ENCODE measurements at places on chromosomes 11 and 22.
A peak's percentile ranks its signal among the peaks of the same experiment; 100 is the strongest.

DNA sequence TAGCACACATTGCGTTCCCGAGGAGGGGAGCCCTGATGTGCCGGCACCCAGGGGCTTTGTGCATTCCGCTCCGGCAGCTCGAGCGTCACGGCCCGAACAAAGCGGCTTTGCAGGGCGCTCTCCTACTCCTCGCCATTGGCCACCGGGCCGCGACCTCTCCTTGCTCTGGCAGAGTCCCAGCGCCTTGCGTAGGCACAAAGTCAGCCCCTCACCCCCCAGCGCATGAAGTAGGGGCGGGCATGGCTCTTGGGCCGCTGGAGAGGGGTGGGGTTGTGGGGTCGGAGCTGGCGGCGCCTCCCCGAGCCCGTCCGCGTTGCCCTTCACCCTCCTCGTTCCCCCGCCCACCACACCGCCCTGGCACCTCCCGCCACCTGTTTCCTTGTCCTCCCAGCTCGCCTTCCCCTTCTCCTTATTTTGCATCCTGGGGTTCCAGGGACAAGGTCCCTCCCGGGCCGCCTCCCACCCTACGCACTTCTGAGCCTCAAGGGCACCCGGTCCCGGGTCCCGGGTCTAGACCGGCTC is 753 bp upstream of the PPARA start:
- DNase-seq: no peak

GRCh38 chr11:114097832-114098231 is 38.3 kb downstream of the ZBTB16 start:
- DNase-seq: no peak

- no peak for DNase-seq
Observed at GRCh38 chr11:45549257-45549656, 116.2 kb downstream of the CHST1 start.

DNA sequence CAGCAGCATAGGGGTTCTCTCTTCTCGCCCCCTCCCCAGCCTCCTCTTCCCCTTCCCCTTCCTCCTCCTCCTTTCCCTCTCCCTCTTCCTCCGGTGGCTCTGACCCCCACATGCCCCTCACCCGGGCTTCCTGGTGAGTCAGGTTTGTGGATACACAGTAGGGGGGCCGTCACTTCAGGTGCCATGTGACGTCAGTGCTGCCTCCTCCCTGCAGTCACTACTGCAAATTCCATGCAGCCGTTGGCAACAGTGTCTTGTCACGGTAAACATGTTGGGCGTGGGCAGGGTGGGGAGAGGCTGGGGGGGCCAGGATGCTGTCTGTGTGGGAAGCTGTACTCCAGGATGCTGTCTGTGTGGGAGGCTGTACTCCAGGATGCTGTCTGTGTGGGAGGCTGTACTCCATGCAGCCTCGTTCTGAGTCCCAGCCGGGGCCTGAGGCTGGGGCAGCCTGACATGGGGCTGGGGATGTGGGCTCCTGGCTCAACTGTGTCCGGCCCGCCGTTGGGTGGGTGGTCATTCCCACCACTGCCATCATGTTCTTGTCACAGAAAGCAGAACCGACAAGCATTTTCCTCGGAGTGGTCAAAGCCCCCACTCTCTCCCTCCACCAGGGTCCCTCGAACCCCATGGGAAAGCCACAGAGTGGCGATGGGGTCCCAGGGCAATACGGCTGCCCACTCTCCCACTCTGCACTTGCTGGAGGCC is 2.4 kb upstream of the MUC2 start:
- peak; percentile 42 for DNase-seq

GRCh38 chr11:102724904-102725500 is at the start of gene MMP8:
Gene MMP8, minus strand, starts transcription at chr11:102724954. Its CDS starts 99 bp downstream, at chr11:102724855.
- DNase-seq: peak; percentile 26

DNA sequence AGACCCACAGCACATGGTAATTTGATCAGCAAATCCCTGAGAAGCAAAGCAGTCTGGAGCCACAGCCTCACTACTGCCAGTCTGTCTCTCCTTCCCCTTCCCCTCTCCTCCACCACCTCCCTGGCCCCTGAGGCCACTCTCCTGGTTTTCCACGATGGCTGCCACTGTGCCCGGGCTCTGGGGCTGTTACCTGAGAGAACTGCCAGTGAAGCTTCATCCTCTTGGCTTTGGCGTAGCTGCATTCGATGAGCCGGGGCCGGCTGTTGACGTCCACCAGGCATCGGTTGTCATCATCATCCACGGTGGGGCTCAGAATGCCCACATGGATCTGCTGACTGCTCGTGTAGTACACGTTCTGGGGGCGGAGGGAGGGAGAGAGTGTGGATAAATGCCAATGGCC is 60.2 kb downstream of the CSNK2A3 start:
- no peak for DNase-seq

GRCh38 chr22:24159650-24160049 is 21.6 kb upstream of the SUSD2 start:
- peak; percentile 8 for DNase-seq

GRCh38 chr11:30429550-30429949 is 106.6 kb downstream of the ARL14EP start:
- no peak for DNase-seq

- DNase-seq: no peak
Observed at GRCh38 chr11:103844327-103845215, 191.9 kb upstream of the DDI1 start.

DNA sequence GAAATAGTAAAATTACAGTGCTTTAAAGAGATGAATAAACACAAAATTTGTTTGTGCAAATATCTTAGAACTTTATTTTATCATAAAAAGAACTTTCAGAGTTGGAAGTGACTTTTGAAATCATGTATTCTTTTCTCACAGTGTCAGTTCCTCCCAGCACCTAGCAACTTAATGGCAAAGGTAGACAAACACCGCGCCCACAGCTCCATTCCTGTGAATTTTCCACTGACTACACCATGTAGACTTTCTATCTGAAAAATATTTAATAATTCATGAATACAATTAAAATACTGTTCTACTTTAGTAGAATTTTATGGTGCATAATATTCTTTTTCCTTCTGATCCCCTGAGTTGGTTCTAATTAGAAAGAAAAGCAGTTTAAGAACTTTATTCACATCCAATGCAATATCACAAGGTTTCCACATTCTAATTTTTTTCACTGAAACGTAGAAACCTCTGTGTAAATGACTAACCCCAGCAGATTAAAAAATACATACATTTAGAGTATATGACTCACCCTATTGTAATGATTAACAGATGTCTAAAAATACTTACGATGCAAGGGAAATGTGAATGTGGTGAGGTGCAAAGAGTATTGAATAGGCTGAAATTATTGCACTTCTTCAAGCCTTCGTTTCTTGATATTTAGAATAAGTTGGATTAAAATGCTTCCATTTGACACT is 218.2 kb upstream of the CCDC179 start:
- peak; percentile 66 for DNase-seq

DNA sequence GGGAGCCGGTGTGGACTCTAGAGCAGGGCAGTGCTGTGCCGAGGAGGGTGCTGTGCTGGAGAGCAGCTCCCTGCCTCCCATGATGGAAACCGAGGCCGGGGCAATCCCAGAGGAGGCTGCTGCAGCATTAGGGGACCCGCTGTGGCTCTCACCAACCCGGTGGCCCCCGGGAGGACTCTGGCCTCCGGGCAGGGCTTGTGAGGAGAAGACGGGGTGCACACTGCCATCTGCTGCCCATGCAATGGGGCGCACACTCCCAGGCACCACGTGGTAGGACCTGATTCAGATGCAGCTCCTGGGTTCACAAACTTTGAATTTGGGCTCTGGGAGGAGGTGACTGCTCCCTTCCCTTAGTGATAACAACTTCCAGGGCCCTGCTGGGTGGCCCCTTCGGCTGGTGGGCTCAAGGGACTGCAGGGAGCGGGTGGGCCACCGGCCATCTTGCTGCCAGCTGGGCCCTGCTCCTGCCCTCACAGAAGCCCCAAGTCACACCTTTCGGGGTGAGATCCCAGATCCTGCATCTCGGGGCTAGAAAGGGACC is 93.8 kb upstream of the FGF3 start:
- DNase-seq: peak; percentile 25

DNA sequence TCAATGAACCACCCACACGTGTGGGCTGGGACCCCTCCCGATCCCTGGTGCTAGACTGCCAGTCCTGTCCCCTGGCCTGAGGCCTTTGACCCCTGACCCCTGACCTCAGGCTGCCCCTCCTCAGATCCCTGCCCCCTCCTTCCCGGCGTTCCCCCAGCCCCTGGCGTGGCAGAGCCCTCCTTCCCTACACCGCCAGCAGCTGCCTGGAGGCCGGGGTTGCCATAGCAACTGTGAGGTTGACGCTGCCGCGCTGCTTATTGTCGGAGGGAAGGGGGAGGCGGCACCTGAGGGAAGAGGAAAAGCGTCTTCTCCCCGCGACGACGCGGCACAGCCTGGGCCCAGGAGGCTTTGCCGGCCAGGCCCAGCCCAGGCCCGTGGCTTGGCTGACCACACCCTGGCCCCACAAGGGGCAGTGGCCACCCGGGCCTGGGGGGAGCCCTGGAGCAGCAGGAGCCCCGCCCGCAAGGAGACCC is 32.6 kb downstream of the SHANK3 start:
- no peak for DNase-seq

GRCh38 chr11:24828938-24829605 is 332.2 kb downstream of the LUZP2 start:
- DNase-seq: no peak

- peak; percentile 92 for DNase-seq
Observed at GRCh38 chr11:2699531-2700414, at the start of gene KCNQ1OT1. Gene KCNQ1OT1, minus strand, starts transcription at chr11:2699994.

DNA sequence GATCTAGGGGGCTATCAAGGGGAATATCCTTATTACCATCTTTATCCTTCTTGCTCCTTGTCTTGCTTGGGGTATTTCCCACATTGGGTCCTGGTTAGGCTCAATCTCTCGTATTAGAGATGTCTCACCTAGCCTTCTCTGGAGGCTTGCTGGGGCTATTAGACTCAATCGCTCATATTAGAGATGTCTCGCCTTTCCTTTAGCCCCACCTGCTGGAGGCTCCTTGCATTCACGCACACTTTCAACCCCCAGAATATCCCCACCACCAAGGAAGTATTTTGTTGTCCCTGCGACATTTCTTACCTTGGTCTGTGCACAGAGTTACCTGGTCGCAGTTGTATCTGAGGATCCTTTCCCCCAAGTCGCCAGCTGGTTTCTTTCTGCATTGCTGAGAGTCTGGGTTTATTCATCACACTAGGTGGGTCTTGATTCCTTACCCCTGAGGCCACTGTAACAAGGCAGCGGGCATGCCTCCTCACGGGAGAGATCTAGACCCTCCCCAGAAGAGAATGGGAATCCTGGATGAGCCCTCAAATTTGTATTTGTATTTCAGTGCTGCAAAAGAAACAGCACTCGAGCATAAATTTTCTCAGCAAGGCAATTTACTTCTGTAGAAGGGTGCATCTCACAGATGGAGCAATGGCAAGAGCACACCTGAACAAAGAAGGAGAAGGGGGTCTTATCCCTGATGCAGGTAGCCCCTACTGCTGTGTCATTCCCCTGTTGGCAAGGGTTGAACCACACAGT is 15.9 kb upstream of the HYLS1 start:
- DNase-seq: peak; percentile 50

DNA sequence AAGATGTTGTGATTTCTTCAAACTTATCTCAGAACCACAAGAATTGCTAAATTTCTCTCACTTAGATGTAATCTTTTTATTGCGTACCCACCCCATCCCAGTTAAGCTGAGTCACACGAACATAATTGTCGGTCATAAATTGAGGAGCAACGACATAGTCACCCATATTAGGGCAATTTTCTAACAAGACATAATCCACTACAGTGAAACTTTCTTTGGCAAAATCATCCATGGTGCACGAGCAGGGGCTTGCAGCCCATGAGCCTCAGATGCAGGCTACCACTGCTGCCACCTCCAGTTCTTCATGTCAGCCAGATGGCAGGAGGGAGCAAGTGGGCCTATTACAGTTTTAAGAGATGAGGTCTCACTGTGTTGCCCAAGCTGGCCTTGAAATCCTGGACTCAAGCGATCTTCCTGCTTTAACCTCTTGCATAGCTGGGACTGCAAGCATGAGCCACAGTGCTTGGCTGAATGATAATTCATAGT is 70.3 kb upstream of the GRK2 start:
- DNase-seq: peak; percentile 89

DNA sequence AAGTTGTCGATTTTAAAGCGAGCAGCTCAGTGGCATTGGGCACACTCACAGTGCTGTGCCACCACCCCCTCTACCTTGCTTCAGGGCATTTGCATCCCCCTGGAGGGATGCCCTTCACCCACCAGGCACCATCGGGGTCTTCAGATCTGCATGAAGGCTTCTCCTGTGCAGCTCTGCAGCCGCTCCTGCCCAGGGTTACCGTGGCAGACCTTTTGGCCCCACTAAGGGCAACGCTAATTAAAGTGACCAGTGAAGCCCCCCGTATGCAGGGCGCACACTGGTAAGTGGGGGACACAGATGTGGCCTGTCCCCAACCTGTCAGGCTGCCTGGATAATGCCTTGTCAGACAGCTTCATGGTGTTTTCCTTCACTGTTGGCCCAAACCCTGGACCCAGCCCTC is 1117.7 kb downstream of the BRD1 start:
- no peak for DNase-seq

GRCh38 chr11:35944503-35945136 is 758 bp downstream of the LDLRAD3 start:
- DNase-seq: peak; percentile 30

- no peak for DNase-seq
Observed at GRCh38 chr11:93655047-93655446, 6.4 kb upstream of the CEP295 start.

DNA sequence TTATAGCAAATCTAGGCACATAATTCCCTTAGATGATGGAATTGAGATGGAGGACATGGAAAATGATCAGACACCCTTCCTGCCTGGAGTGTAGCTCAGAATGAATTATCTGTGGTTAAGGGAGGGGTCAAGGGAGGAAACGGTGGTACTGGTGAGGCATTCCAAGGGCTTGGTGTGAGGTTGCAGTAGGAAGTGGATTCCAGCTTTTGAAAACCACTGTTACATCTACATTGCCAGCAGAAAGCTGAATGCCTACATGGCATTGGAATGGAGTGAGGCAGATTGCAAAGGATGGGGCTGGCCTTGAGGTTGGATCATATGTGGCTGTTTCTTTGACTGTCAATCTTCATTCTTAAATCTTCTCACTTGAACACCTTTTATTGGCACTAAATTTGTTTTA is 684.4 kb downstream of the NTM start:
- peak; percentile 94 for DNase-seq

DNA sequence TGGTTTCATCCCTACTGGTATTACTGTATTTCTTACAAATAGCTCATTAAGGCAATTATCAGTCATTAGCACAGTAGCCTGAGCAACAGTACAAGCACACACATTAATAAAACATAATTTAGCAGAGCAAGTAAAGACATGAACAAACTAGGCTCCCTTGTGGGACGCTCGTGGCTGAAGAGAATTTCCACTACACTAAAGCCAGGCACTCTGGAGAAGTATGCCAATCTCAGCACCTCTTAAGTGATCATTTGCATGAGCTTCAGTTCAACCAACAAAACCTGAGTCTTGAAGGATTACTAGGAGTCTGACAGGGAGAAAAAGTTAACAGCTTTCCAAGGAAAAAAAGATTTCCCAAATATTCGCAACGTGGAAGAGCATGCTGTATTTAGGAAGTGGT is 109.1 kb downstream of the LARGE1 start:
- DNase-seq: no peak

- no peak for DNase-seq
Observed at GRCh38 chr22:17176715-17177114, 17.6 kb upstream of the HDHD5 start.
